ENCODE measurements at places on chromosomes 7 and 10. TPM values are rescaled to one million over a fixed set of nuclear protein-coding genes. Genes with fewer than 3 reads are reported as not detected.

MRPS24 gene
- total RNA-seq, result 121 TPM

ZNF425 gene
- 6.7 TPM for total RNA-seq

CYP3A5 gene
- under 0.01 TPM for total RNA-seq

HHEX gene
- total RNA-seq, result not detected

SLIT1 gene
- not detected for total RNA-seq

TRIL gene
- total RNA-seq, result 0.33 TPM

DRGX gene
- total RNA-seq, result not detected

SFMBT2 gene
- 0.11 TPM for total RNA-seq

TAS2R3 gene
- 3.5 TPM for total RNA-seq

ATOH7 gene
- total RNA-seq, result under 0.01 TPM

JAZF1 gene
- 1.2 TPM for total RNA-seq

SKIDA1 gene
- total RNA-seq, result 7.5 TPM

EPO gene
- 0.39 TPM for total RNA-seq

ADAM12 gene
- total RNA-seq, result 0.79 TPM

CFAP70 gene
- total RNA-seq, result 0.76 TPM

ZNRF2 gene
- 13.0 TPM for total RNA-seq

CALML3 gene
- not detected for total RNA-seq

JCAD gene
- total RNA-seq, result 43.5 TPM

CTAGE4 gene
- 4.7 TPM for total RNA-seq

HOXA13 gene
- not detected for total RNA-seq

AUTS2 gene
- 25.6 TPM for total RNA-seq

SYT15 gene
- 0.22 TPM for total RNA-seq

COL28A1 gene
- total RNA-seq, result under 0.01 TPM

NUTM2B gene
- total RNA-seq, result 0.54 TPM

TMEM26 gene
- total RNA-seq, result under 0.01 TPM

LZTS2 gene
- total RNA-seq, result 76.9 TPM

SEMA3E gene
- 0.11 TPM for total RNA-seq

NPFFR1 gene
- total RNA-seq, result not detected

RAMP3 gene
- total RNA-seq, result not detected

LRRC17 gene
- 148 TPM for total RNA-seq

GPR158 gene
- total RNA-seq, result under 0.01 TPM

PRSS37 gene
- total RNA-seq, result not detected

NRAP gene
- total RNA-seq, result not detected

MYL7 gene
- 3.6 TPM for total RNA-seq

ADAM8 gene
- total RNA-seq, result 1.2 TPM

HTR7 gene
- 0.39 TPM for total RNA-seq

ODAD2 gene
- total RNA-seq, result under 0.01 TPM

RASSF4 gene
- total RNA-seq, result 3.1 TPM

CD36 gene
- total RNA-seq, result 0.39 TPM

CLDN3 gene
- not detected for total RNA-seq

PAX2 gene
- total RNA-seq, result not detected

MRC1 gene
- total RNA-seq, result 0.11 TPM

SEPTIN14 gene
- total RNA-seq, result not detected

OR2A2 gene
- total RNA-seq, result not detected

LIPF gene
- total RNA-seq, result not detected

PDZD8 gene
- 23.6 TPM for total RNA-seq

FBXL13 gene
- 3.9 TPM for total RNA-seq

EPHA1 gene
- 40.8 TPM for total RNA-seq

CNNM1 gene
- total RNA-seq, result under 0.01 TPM

KIAA1217 gene
- total RNA-seq, result 60.5 TPM

ABCB4 gene
- not detected for total RNA-seq

PPP1R17 gene
- total RNA-seq, result not detected

ZNF853 gene
- 2.4 TPM for total RNA-seq

TMEM176A gene
- total RNA-seq, result not detected

RNF32 gene
- 0.54 TPM for total RNA-seq

ENKUR gene
- total RNA-seq, result 1.1 TPM

PLCE1 gene
- total RNA-seq, result under 0.01 TPM

ADRA2A gene
- 0.79 TPM for total RNA-seq

AFAP1L2 gene
- total RNA-seq, result 80.5 TPM

PRSS1 gene
- total RNA-seq, result not detected

All from placental epithelial cell (primary cell).